ENCODE measurements at places on chromosomes 11 and 22.

DNA sequence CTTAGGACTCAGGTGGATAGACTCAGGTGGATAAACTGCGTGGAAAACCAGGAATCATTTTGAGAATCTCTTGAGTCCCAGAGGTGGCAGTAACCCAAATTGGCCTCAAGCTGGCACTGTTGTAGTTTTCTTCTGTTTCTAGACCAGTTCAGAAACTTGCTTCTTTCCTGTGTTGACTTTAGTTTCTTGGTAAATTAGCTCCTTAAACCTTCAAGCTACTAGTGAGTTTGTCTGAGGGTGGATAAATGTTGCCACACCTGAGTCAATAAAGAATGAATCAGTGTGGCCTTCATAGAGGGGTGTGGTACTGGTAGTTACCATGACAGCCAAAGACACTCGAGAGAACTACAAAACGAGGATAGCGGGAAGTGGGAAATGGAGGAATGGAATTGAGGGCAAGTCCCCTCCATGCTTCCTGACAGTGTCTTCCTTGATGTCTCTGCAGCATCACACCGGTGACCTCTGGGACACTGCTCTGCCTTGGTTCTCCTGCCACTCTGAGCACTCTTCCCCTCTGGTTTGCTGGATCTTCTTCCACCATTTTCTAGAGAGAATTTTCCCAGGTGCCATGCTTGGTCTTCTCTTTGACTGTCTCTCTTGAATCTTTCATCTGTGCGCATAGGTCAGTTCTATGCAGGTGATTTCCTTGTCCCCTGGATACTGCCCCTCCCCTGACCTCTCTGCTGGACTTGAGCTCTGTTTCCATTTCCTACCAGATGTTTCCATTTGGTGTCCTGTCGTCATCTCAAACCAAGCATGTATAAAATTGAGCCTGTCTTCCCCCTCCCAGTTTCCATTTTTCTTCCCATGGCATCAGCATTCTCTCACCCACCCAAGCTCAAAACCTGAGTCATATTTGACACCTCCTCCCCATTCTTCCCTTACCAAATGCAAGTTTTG, 7.2 kb downstream of the POLD4 start:
- no peak for DNase-seq

DNA sequence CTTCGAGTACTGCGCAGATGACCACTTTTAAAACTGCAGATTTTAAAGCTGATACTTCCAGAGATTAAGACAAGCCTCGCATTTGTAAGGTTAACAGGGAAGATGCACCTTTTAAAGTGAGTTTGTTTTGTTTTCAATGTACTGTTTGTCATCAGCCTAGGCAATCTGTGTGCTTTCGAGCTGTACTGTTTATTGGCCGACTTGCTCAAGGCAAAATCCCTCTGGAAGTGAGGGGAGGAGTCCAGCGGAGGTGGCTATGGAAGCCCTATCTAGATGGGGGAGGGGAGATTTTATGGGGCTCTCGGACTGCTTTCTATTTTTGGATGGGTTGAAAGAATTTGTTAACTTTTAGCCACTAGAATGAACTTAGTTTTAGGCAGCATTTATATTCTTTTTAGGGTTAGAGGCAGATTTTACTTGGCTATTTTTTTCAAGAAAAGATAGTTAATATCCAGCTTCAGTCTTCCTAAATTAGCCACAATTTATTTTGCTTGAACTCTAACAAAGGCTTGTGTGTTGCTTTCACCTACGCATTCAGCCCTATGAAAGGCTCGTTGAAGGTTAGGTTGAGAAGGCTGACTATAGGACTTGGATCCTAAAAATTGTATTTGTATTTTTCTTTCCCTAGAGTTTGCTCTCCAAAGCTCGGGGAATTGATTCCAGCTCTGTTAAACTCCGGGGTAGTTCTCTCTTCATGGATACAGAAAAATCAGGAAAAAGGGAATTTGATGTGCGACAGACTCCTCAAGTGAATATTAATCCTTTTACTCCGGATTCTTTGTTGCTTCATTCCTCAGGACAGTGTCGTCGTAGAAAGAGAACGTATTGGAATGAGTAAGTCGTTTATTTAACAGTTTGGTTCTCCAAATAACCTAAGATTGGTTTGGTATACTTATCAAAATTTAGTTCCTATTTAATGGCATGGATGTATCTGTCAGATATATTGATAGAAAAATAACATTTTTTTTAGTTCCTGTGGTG, 2.1 kb downstream of the WEE1 start:
- DNase-seq = peak; percentile 44

DNA sequence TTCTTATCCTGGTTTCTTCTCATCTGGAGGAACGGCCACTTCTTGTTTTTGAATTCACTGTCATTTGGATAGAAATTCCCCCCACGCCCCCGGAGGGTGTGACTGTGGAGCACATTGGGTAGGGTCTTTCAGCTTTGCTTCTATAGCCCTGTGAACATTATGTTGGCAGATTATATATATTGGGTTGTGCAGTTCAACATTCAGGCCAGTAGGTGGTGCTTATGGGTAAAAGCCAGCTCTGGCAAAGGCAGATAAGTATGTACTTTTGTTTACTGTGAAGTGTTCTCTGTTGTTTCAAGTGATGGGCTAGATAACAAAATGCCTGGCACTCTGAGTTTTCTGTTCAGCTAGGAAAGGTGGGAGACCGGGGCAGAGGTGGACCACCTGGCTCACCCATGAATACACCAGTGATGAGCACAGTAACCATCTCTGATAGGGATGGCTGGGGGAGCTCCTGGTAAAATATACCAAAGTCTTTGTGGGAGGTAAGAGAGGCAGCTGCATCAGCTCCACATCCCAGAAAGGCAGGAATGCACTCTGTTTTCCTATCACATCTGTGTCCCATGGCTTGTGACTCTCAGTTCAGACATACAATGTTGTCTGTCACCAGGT, 1348.2 kb upstream of the RAG2 start:
- no peak for DNase-seq

DNA sequence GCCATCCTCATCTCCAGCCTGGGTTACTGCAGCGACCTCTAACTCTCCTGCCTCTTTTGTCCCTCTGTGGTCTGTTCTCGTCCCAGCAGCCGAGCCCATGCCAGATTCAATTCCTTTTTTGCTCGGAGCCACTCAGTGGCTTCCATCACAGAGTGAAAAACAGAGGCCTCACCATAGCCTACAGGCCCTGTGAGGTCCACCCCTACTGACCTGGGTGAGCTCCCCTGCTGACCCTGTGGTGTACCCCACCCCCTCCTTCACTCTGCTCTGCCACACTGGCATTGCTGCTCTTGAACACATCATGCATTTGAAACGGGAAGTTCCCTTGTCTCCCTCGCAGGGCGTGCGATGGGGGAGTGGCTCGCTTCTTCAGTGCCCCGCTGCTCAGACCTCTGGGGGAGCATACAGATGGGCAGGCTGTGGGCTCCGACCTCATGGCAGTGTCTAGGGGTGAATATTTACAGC, 2.1 kb downstream of the AIP start:
- no peak for DNase-seq

GRCh38 chr11:112983887-112984286, 22.7 kb downstream of the NCAM1 start:
- DNase-seq = no peak

GRCh38 chr11:923691-924405, 1.8 kb upstream of the AP2A2 start:
- DNase-seq = no peak

DNA sequence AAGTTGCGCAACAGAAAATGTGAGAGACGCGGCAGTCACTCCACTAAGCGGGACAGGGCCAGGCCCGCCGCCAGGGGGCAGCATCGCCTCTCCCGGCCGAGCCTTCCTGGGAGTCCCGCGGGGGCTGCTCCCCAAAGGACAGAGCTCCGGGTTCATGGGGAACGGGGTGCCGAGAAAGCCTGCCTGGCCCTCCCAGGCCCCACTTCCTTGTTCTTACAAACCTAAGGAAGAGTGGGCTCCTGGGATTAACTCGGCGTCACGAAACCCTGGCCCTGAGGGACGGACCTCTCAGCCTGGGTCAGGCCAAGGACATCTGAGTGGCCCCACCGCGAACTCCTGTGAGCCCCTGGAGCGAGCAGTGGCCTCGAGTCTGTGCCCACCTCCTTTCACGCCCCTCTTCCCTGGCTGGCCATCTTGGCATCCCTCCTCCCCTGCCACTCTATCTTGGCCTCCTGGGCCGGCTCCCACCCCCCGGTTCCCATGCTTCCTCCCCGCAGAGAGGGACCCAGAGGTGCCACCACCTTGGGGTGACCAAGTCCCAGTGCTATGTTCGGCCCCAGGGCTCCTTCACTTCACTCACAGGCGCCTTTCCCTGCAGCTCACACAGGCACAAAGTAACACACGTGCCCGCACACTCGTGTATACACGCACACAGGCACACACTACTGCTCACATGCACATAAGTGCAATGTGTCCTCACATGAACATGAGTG, 99.9 kb upstream of the FGF3 start:
- DNase-seq = peak; percentile 12

DNA sequence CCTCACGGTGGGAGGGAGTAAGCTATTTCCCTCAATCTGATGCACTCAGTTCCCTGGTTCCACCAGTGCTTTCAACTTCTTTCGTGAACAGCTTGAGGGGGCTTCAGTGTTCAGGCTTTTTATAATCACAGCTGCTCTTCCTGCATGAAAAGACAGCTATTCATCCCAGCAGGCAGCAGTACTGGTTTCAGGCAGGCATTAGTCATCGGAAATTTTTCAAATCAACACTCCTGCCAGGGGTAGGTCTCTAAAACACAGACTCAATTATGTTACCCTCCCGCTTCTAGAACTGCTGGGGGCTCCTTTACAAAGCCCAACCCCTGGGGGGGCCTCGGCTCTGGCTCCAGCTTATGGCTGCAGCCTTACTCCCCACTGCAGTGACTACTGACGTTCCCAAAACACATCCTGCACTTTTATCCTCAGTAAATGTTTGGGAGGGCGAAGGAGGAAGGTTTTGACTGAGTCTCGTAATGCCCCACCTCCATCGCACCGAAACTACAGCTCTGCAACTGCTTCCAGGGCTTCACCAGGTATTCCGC, 5.8 kb downstream of the POLDIP3 start:
- DNase-seq = no peak

- DNase-seq = no peak
These were observed 6.8 kb downstream of the CABP7 start for GRCh38 chr22:29726512-29727130.

DNA sequence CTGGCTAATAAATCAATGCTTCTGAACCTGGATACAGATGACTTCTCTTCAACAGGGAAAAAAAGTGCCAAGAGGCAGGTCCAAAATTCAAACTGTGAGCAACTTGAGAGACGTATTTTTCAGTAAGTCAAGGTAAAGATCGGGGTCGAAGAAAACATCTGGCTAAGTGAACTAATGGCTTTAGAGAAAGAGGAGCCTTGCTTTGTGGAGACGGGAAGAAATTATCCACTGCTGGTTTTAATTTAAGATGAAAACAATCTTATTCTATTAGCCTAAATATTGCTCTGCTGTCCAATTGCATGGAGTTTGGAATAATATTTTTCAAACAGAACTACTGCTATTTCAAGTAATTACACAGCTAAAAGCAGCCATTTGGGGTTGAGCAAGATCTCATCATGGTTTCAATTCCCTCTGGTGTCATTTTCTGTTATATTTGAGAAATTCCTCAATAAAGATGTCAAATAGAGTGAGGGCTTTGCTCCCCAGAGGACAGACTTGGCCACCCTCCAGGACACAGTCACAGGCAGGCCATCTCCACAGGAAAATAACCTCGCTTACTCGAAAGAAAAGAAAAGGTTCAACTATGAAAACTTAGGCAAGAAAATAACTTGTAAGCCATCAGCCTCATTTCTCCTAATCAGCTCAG, 29.8 kb downstream of the SCUBE1 start:
- DNase-seq = no peak

DNA sequence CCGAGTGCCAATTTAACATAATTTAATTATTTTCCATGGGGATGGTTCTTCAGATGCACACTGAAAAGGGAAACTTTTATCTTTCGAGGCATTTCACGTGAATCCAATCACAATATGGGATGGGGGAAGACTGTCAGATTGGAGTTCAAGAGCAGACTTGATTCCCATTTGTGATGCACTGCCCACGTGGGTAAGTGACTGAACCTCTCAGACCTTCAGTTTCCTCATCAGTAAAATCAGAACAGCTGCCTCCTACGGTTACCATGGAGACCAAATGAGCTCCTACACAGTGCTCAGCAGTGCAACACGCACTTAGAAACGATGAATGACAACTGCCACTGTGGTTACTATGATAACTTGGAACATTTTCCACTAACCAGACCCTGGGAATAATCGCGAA, 21.7 kb downstream of the KIAA0930 start:
- no peak for DNase-seq

DNA sequence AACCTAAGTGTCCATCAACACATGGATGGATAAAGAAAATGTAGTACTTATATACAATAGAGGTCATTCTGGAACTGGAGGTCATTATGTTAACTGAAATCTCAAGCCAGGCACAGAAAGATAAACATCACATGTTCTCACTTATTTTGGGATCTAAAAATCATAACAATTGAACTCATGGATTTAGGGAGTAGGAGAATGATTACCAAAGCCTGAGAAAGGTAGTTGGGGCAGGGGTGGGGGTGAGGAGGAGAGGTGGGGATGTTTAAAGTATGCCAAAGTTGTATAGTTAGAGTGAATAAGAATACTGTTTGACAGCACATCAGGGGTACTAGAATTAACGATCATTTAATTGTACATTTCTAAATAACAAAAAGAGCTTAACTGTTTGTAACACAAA, 1112.7 kb downstream of the DLG2 start:
- DNase-seq = no peak

DNA sequence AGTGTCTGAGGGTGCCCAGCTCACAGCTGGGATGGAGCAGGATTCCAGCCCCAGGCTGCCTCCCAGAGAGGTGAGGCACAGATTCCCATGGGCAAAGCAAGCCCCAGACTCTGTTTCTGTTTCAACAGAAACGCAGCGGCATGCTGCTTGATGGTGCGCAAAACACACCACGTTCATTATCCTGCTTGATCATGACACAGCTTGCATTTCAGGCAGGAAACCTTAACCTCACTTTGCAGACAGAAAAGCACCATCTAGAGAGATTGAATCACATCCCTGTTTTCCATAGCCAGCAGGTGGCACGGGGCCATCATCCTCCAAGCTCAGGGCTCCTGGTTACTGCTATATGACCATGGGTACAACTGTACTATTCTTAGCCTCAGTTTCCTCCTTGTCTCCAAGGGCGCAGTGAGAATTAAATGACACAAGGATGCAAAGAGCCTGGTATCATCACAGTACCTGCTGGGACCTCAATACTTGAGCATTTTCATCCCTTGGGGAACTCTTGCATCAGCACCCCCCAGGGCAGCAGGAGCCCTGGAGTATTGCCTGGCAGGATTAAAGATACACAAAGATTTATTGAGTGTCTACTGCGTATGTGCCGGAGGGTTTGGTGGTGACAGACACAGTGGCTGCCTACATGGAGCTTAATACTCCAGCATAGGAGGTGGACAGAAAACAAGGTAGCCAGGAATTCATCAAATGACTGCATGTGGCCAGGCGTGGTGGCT, 110.0 kb downstream of the TP53I11 start:
- no peak for DNase-seq
